ENCODE measurements at places on chromosomes 2 and 18. TPM values are rescaled to one million over a fixed set of nuclear protein-coding genes. Genes with fewer than 3 reads are reported as not detected.

The TFPI gene
- 219 TPM for total RNA-seq

The PJVK gene
- 5.3 TPM for total RNA-seq

The PIKFYVE gene
- total RNA-seq: 37.5 TPM

The GPBAR1 gene
- total RNA-seq: 10.9 TPM

The CYP26B1 gene
- total RNA-seq: 106 TPM

The NYAP2 gene
- 0.19 TPM for total RNA-seq

The VIT gene
- 114 TPM for total RNA-seq

The CNPPD1 gene
- 55.5 TPM for total RNA-seq

The CRYGD gene
- not detected for total RNA-seq

The MAL gene
- total RNA-seq: not detected

The TMEFF2 gene
- not detected for total RNA-seq

The UGT1A5 gene
- not detected for total RNA-seq

The NT5DC4 gene
- not detected for total RNA-seq

The TLX2 gene
- total RNA-seq: not detected

The RFX8 gene
- total RNA-seq: 1.0 TPM

The SERPINB4 gene
- not detected for total RNA-seq

The ALPP gene
- not detected for total RNA-seq

The PRSS56 gene
- not detected for total RNA-seq

The SIX3 gene
- not detected for total RNA-seq

The NTSR2 gene
- total RNA-seq: not detected

The REEP1 gene
- 1.1 TPM for total RNA-seq

The SMYD1 gene
- total RNA-seq: not detected

The TMEM178A gene
- total RNA-seq: 6.2 TPM

The SSB gene
- 110 TPM for total RNA-seq

The RUFY4 gene
- total RNA-seq: 2.4 TPM

The GBX2 gene
- not detected for total RNA-seq

The IL37 gene
- not detected for total RNA-seq

The CABLES1 gene
- total RNA-seq: 44.9 TPM

The IL18RAP gene
- 7.2 TPM for total RNA-seq

The GREB1L gene
- total RNA-seq: 39.7 TPM

The EPB41L3 gene
- 225 TPM for total RNA-seq

The ATP8B1 gene
- total RNA-seq: 9.7 TPM

The LAMA3 gene
- 23.8 TPM for total RNA-seq

The FSHR gene
- not detected for total RNA-seq

The PLGLB2 gene
- 3.6 TPM for total RNA-seq

The CCDC68 gene
- 15.2 TPM for total RNA-seq

The OR6B2 gene
- total RNA-seq: not detected

The DSG4 gene
- total RNA-seq: not detected

The ASPRV1 gene
- 3.5 TPM for total RNA-seq

The CFAP65 gene
- total RNA-seq: not detected

The MAPK4 gene
- total RNA-seq: 0.51 TPM

The PAX8 gene
- 10.7 TPM for total RNA-seq

The ZNF532 gene
- total RNA-seq: 53.6 TPM

The PAX3 gene
- not detected for total RNA-seq

The EN1 gene
- 1.3 TPM for total RNA-seq

The CYRIA gene
- 19.0 TPM for total RNA-seq
